ENCODE measurements at places on chromosomes 4 and X. TPM values are rescaled to one million over a fixed set of nuclear protein-coding genes. Genes with fewer than 3 reads are reported as not detected.

- DNase-seq: no peak
- no peak overlapping the region for H3K4me3 ChIP-seq
- no peak overlapping the region for H3K27ac ChIP-seq
- no peaks in the 10 kb centered on the region for H3K4me1 ChIP-seq
Observed at GRCh38 chr4:107685740-107686139, 34.3 kb downstream of the PAPSS1 start.

The TEX13D gene
- total RNA-seq: not detected

The CYSLTR1 gene
- total RNA-seq: 0.42 TPM

- no peak overlapping the region for H3K27ac ChIP-seq
- H3K27me3 ChIP-seq: no peaks in the 10 kb centered on the region
- H3K36me3 ChIP-seq: no peaks in the 10 kb centered on the region
Observed at GRCh38 chrX:883588-883987, 253.0 kb downstream of the SHOX start.

The CTAG2 gene
- not detected for total RNA-seq

GRCh38 chrX:120468071-120468470, 1.0 kb downstream of the LAMP2 start:
- H3K4me1 ChIP-seq: no peaks in the 10 kb centered on the region
- no peaks in the 10 kb centered on the region for H3K36me3 ChIP-seq

DNA sequence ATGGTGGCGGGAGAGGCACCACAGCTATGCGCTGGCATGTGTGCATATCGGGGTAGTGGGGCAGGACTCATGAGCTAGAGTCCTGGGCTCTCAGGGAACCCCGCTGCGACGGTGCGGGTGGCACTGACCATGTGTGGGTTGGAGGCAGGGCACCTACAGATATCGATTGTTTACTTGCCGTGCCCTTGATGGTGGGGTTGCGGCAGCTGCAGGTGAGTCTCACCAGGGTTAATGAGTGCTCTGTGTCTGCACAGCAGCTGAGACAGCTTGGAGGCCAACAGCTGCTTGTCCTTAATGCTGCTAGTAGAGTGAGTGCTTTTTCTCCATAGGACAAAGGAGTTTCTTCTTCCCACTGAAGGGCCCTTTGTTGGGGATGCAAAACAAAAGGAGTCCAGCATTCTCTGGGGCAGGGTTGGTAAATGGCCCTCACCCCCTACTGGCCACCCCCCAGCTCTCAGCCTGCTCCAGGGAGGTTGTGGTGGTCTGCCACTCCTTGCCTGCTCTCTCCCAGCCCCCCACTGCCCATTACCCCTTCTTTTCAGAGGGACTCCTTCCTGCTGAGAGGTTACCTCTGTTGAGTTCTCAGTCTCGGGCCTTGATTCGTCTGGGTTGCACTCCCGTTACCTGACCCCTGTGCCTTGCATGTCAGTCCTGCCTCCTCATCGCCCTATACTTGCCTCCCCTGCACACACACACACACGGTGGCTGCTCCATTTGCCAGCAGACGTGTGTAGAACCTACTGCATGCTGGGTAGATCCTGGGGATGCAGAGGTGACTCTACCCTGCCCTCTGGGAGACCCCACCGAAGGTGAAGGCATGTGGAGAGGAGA, 52.8 kb downstream of the TBC1D14 start:
- H3K27ac ChIP-seq: no peak overlapping the region
- no peaks in the 10 kb centered on the region for H3K27me3 ChIP-seq
- H3K36me3 ChIP-seq: peaks cover 1% of the 10 kb centered on the region
- H3K4me1 ChIP-seq: peaks cover 19% of the 10 kb centered on the region
- H3K4me3 ChIP-seq: no peak overlapping the region

DNA sequence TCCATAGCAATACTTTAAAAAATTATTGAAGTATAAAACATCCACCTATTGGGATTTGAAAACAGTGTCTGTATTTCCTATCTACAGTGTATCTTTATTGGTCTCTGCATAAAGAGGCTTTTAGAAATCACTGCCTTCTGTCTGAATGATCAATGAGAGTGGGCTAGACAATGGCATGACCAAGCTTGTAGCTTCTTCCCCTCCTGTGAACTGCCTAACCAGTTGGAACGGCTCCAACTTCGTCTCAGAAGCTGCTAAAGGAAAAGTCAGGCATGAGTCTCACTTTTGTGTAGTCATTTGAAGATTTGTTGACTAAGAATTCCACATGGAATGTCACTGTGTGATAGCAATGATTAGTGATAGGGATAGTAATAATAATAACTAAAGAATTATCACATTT, 64.2 kb downstream of the INTS12 start:
- H3K27me3 ChIP-seq: no peaks in the 10 kb centered on the region
- no peaks in the 10 kb centered on the region for H3K4me1 ChIP-seq
- no peak for DNase-seq
- no peaks in the 10 kb centered on the region for H3K36me3 ChIP-seq
- H3K27ac ChIP-seq: no peak overlapping the region

The MAGEB6B gene
- total RNA-seq: not detected

The MAGEA10 gene
- total RNA-seq: not detected

The PNMA3 gene
- total RNA-seq: 2.5 TPM

DNA sequence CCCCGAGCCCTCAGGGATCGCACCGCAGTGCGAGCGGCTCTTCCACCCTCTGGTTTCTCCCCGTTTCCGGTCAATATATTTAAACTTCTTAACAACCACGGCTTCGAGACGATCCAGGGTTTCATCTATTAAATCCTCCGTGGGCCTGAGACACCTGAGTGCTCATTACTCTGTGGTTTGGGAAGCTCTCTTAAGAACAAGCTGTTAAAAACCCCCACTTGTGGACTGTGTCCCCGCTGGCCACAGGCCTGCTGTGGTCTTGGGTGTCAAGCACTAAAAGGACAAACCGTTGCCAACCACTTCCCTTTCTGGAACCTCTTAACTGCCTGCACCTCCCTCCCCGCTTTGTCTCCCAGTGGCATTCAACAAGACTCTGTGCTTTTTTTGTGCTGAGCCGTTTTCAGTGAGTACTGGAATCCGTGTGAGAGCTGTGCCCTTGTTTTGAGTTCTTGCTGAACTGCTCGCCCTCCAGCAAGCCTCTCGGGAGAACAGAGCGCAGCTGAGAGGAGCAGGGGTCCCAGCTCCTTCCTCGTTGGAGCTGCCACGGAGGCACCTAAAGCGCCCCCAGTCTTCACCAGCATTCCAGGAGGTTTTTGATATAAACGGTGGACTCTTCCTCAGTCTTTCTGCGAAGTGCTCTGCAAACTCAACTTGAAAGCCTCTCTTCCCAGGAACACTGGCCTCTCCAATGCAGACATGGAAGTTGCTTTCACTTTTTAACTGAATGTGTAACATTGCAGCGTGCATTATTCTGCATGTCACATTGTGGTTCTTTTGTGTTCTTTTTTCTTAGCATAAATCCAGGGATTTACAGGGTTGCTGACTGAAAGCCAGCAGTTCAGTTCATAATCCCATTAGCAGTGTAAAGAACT, 691 bp upstream of the IGFBP7 start:
- peak; percentile 53 for DNase-seq
- no peaks in the 10 kb centered on the region for H3K27me3 ChIP-seq
- peak overlapping the region; percentile 89 for H3K4me3 ChIP-seq
- H3K4me1 ChIP-seq: peaks cover 32% of the 10 kb centered on the region

The CCDC110 gene
- total RNA-seq: 0.79 TPM

DNA sequence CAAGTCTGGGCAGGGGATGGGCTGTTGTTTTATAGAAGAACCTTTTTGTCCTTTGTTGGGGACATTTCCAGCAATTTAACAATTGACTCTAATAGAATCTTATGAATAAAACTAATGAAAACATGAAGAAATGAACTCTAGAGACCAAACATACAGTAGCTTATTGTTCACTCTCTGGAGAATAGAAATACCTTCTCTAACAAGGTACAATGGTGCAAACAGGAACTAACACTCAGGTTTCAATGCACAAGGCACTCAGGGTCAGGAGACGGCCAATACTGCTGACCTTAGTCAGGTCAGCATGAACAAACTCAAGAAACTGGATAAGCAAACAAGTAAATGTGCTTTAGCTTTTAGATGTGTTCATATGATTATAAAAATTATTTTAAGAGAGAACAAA, 39.6 kb upstream of the FBXW7 start:
- no peaks in the 10 kb centered on the region for H3K27me3 ChIP-seq
- no peak overlapping the region for H3K4me3 ChIP-seq
- DNase-seq: no peak
- H3K4me1 ChIP-seq: no peaks in the 10 kb centered on the region
- H3K27ac ChIP-seq: no peak overlapping the region
- no peaks in the 10 kb centered on the region for H3K36me3 ChIP-seq

DNA sequence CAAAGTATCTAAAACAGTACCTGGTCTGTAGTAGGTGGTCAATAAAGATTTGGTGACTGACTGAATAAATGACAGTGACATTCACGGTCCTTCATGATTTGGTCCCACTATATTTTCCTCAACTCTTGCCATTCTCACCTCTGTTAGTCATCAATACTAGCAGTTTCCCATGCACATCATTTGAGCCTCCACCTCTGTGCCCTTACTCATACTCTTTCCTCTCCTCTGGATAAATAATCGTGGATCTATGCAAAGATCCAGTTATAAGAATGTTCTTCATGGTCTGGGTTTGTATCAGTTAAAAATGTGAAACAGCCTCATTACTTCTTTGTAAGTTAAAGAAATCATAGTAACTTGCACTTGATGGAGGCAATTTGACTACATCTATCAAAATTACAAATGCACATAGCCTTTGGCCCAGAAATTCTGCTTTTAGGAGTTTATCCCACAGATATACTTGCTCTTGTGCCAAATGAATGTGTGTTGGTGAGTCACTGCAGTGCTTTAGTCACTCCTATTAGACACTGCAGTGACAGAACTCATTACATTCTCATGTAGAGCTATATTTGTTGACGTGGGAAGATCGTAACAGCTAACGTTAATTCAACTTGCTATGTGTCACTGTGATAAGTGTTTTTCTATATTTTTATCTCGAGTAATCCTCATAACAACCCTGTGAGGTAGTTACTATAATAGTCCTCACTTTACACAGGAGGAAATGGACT, 121.9 kb upstream of the SMIM10 start:
- DNase-seq: no peak
- H3K36me3 ChIP-seq: no peaks in the 10 kb centered on the region
- H3K4me1 ChIP-seq: no peaks in the 10 kb centered on the region

- no peak for DNase-seq
- no peaks in the 10 kb centered on the region for H3K4me1 ChIP-seq
- no peak overlapping the region for H3K27ac ChIP-seq
- H3K27me3 ChIP-seq: no peaks in the 10 kb centered on the region
- H3K4me3 ChIP-seq: no peak overlapping the region
Observed at GRCh38 chr4:87260477-87260876, 40.1 kb upstream of the KLHL8 start.

DNA sequence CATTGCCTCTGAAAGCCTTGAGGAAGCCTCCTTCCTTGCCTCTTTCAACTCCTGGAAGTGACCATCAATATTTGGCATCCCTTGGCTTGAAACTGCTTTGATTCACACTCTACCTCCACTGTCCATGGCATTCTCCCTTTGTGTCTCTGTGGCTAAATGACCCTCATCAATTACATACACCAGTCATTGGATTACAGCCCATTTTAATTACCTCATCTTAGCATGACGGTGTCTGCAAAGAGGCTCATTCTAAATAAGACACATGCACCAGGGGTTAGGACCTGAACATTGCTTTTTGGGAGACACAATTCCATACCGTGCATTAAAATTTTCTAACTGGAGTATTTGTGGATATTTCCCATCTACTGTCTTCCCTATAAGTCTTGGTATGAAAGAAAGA, 60.7 kb upstream of the FAM9A start:
- no peaks in the 10 kb centered on the region for H3K36me3 ChIP-seq
- H3K27me3 ChIP-seq: no peaks in the 10 kb centered on the region
- no peak for DNase-seq
- H3K27ac ChIP-seq: no peak overlapping the region
- H3K4me3 ChIP-seq: no peak overlapping the region

GRCh38 chr4:73446336-73446938, 10.4 kb downstream of the AFP start:
- H3K4me1 ChIP-seq: no peaks in the 10 kb centered on the region
- H3K27ac ChIP-seq: no peak overlapping the region
- no peak overlapping the region for H3K4me3 ChIP-seq
- DNase-seq: no peak
- no peaks in the 10 kb centered on the region for H3K36me3 ChIP-seq

DNA sequence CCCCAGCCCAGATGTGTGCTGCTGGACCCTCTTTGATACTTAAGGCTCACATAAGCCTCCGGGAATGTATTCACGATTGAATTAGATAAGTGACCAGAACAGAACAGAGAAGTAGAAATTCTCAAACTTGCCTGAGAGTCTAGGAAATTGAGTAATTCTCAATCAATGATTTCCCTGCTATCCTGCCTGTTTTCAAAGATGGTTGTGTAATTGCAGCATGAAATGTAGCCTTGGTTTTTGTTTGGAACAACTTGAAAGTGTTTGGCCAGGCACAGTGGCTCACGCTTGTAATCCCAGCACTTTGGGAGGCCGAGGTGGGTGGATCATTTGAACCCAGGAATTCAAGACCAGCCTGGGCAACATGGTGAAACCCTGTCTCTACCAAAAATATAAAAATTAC, 41.2 kb downstream of the TNIP2 start:
- peaks cover 22% of the 10 kb centered on the region for H3K4me1 ChIP-seq
- no peak overlapping the region for H3K27ac ChIP-seq
- DNase-seq: no peak
- H3K36me3 ChIP-seq: peaks cover 49% of the 10 kb centered on the region
